Astrocyte of the spinal cord (primary cell): ENCODE measurements at places on chromosomes 11 and 22.
A peak's percentile ranks its signal among the peaks of the same experiment; 100 is the strongest.

- DNase-seq, result no peak
These were observed 626.3 kb upstream of the LRRC4C start for GRCh38 chr11:42085736-42086135.

GRCh38 chr22:32951076-32951806 lies 106.9 kb downstream of the SYN3 start:
- DNase-seq, result no peak

- DNase-seq, result peak; percentile 1
These were observed 8.3 kb downstream of the CD44 start for GRCh38 chr11:35147235-35147634.

DNA sequence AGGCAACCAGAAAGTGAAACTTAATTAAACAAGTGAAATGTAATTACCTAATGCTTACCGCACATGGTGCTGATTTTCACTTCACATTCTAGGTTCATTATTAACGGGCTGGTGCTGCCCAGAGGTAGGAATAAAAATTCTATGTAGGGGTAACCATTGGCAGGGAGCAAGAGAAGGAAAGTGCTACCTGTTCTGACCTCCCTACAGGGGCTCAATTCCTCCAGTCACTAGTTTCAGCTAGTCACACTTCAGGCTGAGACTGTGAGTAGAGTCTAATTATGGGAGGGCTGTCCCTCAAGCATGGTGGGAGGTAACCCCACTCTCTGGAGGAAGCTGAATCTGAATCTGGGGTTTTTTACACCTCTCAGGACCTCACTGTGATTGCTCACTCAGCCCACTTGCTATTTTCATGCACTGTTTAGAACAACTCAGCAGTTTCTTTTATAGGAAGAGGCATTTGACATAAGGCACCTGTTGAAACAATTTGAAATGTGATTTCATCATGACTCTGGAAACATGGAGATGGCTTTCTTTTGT lies 75.4 kb downstream of the MAML2 start:
- DNase-seq, result no peak

GRCh38 chr11:72702096-72702495 lies 27.9 kb upstream of the PDE2A start:
- no peak for DNase-seq

GRCh38 chr22:49553518-49554295 lies 274.0 kb downstream of the BRD1 start:
- DNase-seq, result no peak

DNA sequence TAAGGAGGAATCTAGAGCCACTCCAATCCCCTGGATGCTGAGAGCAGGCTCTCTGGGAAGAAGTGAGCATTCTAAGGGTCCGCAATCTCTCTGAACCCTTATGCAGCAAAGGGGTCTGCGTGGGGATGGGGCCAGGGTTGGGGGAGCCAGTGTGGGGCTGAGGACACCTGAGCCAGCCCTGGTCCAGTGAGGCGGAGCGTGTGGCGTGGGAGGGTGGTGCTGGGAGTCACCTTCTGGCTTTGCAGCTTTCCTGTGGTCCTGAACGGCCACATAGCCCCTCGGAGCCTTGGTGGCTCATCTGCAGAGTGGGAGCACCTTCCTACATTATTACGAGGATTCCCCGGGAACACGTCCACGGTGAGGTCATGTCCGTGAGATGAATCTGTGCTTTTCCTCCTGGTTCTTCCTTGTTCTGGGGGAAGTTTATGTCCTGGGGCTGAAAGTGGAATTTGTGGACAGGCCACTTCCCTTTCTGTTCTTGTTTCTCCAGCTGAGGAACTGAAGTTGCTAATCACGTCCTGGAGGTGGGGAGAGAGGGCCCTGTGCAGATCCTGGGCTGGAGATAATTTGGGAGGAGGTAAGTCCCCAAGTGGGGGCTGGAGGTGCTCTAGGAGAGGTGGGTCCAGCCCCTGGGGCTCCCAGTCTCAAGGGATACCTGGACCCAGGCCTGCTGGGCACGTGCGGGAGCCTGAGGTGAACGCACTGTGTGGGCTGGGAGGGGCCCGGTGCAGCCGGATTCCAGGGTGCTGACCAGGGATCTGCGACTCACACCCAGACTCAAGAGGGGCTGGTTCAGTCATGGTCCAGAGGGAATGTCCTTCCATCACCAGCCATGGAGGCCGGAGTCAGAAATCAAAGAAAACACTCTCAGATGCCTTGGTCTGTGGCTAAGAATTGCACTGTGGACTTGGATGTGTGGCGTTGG lies 6.1 kb downstream of the MRGPRE start:
- DNase-seq, result no peak

GRCh38 chr11:15610881-15611280 lies 496.2 kb downstream of the INSC start:
- no peak for DNase-seq

DNA sequence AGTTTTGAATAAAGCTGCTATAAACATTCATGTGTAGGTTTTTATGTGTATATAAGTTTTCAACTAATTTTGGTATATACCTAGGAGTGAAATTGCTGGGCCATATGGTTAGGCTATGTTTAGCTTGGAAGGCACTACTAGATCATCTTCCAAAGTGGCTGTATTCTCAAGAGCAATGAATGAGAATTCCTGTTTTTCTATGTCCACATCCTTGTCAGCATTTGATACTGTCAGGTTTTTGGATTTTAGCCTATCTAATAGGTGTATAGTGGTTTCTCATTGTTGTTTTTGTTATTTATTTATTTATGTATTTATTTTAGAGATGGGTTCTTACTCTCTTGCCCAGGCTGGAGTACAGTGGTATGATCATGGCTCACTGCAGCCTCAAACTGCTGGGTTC lies 26.3 kb upstream of the CLTCL1 start:
- DNase-seq, result no peak

DNA sequence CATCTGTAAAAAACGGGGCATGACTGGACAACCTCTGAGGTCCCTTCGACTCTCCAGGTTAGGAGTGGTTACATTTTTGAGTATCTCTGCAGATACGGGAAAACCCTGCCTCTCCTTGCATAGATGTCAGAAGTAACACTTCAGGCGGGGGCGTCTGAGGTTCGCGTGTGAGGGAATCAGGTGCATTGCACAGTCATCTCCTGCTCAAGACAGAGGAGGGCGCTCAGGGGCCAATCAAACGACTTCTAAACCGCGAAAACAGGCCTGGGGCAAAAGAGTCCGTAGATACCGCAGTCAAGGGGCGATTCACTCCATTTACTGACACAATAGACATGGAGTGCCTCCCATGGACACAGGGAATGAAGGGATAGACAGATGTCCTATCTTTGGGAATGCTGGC lies 31.7 kb downstream of the KIRREL3 start:
- DNase-seq, result no peak

- no peak for DNase-seq
These were observed 30.3 kb downstream of the CHEK2 start for GRCh38 chr22:28711341-28711740.

DNA sequence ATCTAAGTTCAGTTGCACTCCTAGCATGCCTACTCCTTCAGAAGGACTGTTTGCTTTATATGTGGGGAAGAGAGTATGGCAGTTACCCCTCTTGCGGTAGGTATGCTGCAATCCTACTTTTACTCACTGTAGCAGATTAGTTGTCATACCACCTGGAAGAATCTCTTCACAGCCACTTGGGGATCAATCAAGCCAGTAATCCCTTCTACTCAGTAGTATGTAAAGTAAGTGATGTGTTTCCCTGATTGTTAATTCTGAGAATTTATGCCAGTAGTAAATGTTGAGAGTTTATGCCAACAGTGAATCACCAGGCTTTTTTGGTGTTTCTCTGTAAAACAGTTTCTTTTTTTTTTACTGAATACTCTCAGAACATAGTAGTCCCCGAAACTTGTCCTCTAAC lies 34.4 kb downstream of the PRMT3 start:
- no peak for DNase-seq

DNA sequence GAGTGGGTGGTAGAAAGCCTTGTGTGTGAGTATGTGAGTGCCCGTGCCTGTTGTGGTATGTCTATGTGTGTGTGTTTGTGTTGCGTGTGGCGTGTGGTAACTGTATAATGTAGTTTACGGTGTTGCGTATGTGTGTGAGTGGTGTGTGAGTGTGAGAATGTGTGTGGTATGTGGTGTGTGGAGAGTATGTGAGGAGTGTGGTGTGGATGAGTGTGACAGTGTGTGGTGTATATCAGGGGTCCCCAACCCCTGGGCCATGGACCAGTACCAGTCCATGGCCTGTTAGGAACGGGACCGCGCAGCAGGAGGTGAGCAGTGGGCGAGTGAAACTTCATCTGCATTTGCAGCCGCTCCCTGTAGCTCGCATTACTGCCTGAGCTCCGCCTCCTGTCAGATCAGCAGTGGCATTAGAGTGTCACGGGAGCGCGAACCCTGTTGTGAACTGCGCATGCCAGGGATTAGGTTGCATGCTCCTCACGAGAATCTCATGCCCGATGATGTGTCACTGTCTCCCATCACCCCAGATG lies 5.7 kb downstream of the UPK3A start:
- peak; percentile 17 for DNase-seq

DNA sequence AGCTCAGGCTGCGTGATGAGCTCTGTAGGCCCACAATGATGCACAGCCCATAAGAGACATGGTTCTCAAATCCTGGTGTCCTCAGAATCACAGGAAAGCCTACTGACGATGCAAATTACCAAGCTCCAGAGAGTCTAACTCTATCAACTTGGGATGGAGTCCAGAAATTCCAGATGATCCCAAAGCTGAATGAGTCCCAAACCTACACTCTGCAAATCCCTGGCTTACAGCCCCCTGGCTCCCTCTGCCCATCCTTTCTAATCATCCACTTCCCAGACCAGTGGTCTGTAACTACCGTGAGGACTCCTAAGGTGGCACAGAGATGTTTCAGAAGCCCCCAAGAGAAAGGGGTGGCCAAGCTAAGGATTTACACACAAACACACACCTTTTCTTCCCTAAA lies 13.5 kb downstream of the ARFGAP2 start:
- DNase-seq, result no peak

GRCh38 chr11:86755146-86755545 lies 45.2 kb upstream of the PRSS23 start:
- DNase-seq, result no peak

DNA sequence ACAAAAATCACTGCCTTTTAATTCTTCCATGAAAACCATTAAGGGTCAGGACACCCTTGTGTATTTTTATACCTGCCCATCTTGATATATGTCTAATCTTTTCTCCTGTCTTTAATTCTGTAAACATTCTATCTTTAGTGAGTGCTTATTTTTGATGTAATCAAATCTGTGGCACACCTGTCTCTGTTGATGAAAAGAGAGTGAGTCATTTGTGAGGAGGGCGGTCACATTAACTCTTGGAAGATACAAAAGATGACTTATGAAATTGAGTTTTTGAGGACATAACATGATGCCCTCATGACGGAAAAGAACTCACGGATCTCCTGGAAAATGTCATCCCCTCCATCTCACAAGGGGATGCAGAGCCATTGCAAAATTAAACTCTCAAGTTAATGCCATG lies 206.5 kb upstream of the PGR start:
- DNase-seq, result no peak

- DNase-seq, result no peak
These were observed 742.3 kb downstream of the DLG2 start for GRCh38 chr11:84884836-84885235.

DNA sequence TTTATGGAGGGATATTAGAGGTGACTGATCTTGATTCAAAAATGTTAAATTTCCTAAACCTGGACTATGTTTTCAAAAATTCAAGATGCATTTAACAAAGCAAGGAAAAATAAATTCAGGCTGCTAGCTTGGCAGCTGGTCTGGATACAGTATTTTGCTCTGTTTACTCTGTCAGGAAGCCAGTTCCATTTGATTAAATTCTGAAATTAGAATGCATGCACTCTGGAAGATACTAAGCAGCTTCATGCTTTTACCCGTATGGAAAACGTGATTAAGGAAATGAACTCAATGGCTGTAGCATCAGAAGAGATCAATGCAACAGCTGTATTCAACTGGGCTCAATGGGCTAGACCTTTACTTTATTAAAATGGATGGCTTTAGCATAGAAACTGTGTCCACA lies 14.2 kb downstream of the C11orf71 start:
- no peak for DNase-seq

DNA sequence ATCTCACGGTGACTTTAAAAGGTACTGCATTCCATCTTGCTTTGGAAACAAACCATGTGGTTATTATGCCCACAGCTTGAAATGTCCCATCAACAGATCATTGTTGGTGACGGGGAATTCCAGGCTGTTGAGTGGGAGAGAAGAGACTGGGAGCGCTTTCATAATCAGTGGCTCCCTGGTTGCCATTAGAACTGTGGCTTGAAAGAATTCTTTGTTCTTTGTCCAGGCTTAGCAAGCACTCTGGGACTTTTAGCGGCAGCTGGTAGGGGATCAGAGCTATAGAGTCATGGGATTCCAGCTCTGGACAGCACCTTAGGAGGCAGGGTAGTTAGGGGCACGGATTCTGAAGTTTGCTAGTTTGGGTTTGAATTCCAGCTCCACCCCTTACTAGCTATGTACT lies 22.0 kb downstream of the MMP20 start:
- peak; percentile 85 for DNase-seq

DNA sequence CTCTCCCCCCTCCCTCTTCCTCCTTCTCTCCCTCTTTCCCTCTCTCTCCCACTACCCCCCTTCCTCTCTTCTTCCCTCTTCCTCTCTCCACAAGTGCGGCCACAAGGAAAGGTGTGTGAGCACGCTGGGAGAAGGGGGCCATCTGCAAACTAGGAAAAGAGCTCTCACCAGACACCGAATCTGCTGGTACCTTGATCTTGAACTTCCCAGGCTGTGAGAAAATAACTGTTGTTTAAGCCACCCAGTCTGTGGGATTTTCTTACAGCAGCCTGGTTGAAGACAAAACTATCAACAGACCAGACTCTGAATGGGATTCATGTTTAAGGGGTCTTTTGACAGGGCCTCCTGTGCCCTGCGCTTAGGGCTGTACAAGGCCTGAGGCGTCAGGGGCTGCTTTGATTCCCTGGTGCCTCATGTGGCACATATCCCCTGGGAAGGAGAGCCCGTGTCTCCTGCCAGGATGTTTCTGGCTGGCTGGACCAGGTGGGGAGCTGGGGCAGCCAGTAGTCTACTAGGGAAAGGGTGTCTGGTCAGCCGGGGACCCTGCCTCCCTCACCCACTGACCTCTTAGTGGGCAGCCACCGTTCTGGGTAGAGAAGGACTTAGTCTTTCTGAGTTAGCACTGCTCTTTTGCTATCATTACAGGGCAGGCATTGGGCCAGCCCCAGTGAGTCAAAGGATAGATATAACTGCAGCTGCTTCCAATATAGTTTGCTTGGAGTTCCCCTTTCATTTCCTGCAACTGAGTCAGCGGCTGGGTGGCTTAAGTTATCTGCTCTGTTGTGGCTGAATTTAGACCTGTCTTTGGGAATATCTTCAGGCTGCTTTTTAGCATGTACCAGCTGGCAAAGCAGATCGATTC lies 6.2 kb downstream of the PANX1 start:
- peak; percentile 93 for DNase-seq
